Liver (tissue), 10 donors: ENCODE measurements at places on chromosomes 7 and 10. TPM values are rescaled to one million over a fixed set of nuclear protein-coding genes. Genes with fewer than 3 reads are reported as not detected.

DNA sequence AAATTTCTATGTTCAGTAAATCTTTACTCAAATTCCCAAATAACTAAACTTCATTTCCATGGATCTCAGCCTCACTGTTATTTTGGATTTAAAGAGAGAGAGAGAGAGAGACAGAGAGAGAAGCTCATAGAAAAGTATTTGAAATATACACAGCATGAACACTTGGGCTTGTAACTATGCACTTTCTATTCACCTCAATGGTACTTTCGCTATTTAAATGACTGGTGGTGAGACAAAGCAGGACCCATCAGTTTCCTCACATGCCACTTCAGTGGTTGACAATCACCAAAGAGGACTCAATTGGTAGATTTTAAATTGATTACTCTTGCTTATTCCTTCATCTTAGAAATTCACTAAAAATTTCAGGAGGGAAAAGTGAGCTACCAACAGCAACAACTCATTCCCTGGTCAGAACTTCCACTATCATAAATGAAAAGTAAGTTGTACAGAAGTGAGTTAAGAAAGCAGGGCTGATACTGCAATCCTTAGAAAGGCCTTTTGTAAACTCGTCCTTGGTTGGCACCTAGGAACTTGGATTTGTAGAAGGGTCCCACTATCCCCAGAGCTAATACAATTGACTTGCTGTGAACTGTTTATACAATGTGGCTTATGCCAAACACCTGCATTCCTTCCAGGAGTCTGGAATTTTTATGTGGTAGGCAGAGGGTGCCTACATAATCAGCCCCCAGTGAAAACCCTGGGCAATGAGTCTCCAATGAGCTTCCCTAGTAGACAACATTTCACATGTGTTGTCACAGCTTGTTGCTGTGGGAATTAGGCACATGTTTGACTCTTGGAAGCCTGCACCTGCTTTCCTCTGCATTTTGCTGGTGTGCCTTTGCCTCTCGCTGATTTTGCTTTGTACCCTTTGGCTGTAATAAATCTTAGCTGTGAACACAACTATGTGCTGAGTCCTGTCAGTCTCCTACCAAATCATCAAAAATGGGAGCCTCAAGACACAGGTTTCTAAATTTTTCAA lies 10.8 kb downstream of the ERLIN1 start:
- H3K27me3 ChIP-seq: no peaks in the 10 kb centered on the region
- H3K4me3 ChIP-seq: no peak overlapping the region
- no peak for DNase-seq
- H3K36me3 ChIP-seq: peaks cover 40% of the 10 kb centered on the region
- H3K27ac ChIP-seq: no peak overlapping the region
- H3K4me1 ChIP-seq: peaks cover 4% of the 10 kb centered on the region

GRCh38 chr10:127040756-127041155 lies 135.5 kb downstream of the DOCK1 start:
- no peak overlapping the region for H3K27ac ChIP-seq
- no peak for DNase-seq
- H3K36me3 ChIP-seq: peaks cover 54% of the 10 kb centered on the region
- H3K4me3 ChIP-seq: no peak overlapping the region

DNA sequence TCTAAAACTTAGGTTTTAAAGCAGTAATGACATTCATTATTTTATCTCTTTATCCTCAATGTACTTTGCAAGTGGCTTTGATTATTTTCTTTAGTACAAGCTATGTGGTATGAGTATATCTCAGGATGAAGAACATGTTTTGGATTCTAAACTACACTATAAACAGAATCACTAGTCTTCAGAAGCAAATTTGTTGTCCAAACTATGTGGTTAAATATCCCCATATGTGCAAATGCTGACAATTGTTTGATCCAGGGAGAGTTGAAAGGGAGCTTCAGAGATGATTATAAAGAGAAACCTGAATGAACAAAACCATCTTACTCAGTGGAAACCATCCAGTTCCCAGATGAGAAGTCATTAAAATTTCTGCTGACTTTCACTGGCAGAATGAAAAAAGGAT lies 179.3 kb downstream of the MDFIC start:
- H3K27me3 ChIP-seq: no peaks in the 10 kb centered on the region
- no peak for DNase-seq
- no peak overlapping the region for H3K27ac ChIP-seq
- no peaks in the 10 kb centered on the region for H3K36me3 ChIP-seq

- no peak for DNase-seq
- no peaks in the 10 kb centered on the region for H3K36me3 ChIP-seq
- peaks cover 4% of the 10 kb centered on the region for H3K4me1 ChIP-seq
- no peaks in the 10 kb centered on the region for H3K27me3 ChIP-seq
These were observed 52.4 kb upstream of the ADRB1 start for GRCh38 chr10:113991091-113991860.

DNA sequence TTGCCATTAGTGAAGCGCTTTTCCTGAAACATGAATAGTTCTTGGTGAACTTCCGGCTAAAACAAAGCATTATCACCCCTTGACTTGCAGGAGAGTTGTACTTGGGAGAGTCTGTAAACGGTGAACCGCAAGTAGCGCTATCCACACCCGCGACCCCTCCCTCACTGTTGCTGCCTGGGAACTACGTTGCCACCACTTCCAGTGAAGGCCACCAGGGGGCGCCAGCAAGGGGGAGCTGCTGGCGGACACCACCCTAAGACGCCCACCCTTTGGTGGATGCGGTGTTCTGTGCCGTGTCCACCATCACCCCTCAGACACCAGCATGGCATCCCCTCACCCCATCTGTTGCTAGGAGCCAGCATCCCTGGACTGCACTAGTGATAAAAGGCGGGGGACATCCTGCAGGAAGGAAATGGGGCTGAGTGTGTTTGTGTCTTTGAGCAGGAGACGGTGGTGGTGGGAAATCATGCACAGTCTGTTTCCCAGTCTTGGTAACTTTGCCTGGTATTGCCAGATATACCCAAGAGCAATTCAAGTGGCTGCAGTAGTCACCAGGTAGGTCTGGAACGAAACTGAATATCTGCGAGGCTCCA lies 298.2 kb downstream of the FRMD4A start:
- no peaks in the 10 kb centered on the region for H3K4me1 ChIP-seq
- H3K27me3 ChIP-seq: no peaks in the 10 kb centered on the region
- H3K4me3 ChIP-seq: no peak overlapping the region

DNA sequence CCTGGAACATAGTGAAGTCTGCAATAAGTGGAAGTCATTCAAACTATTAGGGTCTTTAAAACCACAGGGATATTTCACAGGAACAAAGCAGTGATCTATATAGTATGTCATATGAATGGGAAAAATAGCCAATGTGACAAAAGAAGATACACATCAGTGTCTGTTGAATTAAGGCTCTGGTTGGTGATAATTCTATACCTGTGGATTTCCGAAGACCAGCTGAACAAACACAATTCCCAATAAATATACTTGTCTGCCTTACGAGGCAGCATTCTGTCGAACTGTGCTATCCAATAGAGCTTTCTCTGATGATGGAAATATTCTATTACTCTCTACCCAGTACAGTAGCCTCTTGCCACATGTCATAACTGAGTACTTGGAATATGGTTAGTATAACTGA lies 55.9 kb upstream of the CAV2 start:
- no peak overlapping the region for H3K27ac ChIP-seq
- no peaks in the 10 kb centered on the region for H3K4me1 ChIP-seq
- DNase-seq: no peak
- no peak overlapping the region for H3K4me3 ChIP-seq
- no peaks in the 10 kb centered on the region for H3K36me3 ChIP-seq

DNA sequence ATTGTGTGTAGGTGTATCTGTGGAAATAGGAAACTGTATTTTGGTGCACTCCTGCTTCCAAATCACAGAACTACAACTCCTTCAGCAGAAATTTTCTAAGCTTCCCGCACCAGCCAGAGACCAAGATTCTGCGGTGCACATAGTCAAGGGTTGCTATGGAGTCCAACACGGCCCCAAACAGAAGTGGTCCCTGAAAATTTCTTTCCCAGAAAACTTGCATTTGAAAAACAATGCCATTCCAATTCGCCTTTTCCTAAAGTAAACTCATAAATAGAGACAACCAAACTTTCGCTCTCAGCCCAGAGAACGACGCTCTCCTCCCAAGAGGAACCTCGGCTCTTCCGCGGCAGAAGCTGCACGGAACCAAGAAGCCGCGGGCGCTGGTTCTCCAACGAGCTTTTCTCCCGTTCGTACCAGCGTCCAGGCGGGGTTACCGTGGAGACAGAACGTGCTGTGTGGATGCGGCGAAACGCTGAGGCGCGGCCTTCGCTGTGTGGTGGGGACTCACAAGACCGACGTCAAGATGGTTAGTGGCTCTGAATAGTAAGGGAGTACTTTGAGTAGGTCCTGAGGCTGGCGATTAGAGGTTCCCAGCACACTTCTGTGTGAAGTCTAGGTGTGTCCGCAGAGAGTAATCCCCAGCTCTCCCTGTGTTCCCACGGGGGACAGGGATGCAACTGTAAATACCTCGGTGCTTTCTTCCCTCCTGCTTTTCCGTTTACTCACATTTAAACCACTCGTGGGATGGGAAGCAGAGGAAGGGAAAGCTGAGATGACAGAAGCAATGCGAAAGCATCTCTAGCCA lies 24.0 kb upstream of the ZC3HAV1 start:
- H3K36me3 ChIP-seq: no peaks in the 10 kb centered on the region
- peak overlapping the region; percentile 55 for H3K4me3 ChIP-seq
- peaks cover 3% of the 10 kb centered on the region for H3K4me1 ChIP-seq
- DNase-seq: peak; percentile 92

DNA sequence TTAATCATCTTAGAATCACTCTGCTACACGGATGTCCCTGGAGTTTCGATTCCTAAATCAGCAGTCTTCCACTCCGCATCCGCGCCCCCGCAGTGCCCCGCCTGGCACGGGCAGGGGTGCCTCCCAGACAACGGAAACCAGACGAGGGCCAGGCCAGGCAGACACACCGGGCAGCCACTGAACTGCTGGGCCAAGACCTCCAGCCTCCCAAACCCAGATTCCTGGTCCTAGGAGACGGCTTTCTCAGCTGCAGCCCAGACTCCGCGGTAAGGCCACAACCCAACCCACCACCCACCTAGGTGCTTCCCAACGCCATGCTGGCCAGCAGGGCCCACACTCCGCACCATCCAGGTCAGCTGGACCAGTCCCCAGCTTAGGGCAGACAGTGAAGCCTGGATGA lies 33.2 kb downstream of the MAD1L1 start:
- peak; percentile 20 for DNase-seq
- H3K4me3 ChIP-seq: no peak overlapping the region
- H3K27ac ChIP-seq: no peak overlapping the region
- peaks cover 10% of the 10 kb centered on the region for H3K36me3 ChIP-seq
- H3K4me1 ChIP-seq: no peaks in the 10 kb centered on the region

DNA sequence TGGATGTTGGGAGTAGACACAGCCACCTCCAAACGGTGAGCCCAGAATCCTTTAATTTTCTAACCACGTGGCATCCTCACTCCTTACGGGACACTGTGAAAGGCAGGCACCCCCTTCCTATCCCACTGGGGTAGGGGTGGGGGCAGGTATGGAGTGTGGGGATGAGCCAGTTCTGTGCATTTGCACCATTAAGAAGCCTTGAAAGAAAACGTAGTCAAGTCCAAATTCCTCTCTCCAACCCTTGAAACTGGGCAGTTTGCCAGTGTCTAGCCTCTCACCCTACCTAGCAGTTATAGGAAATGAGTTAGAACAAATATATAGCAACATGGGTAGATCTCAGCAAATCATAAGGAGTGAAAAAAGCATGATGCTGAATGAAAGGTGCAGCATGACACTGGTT lies 92.4 kb upstream of the LEP start:
- no peak overlapping the region for H3K4me3 ChIP-seq
- no peaks in the 10 kb centered on the region for H3K36me3 ChIP-seq
- no peaks in the 10 kb centered on the region for H3K4me1 ChIP-seq
- no peak overlapping the region for H3K27ac ChIP-seq
- H3K27me3 ChIP-seq: peaks cover 2% of the 10 kb centered on the region
- DNase-seq: no peak

DNA sequence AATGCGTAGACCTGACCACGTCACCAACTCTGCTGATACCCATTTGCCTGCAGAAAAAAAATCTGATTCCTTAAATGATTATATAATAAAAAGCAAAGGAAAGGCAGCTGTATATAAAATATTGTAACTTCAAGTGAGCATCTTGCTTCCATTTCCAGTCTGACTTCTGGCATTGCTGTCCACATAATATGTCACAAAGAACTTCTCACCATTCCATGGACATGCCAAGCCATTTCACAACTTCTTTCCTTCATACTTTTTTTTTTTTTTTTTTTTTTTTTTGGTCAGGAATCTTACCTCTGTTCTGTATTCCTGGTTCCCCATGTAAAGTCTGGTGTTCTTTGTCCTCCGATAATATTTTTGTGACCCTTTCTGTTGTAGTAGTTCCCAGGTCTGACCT lies 165.5 kb downstream of the SND1 start:
- no peak overlapping the region for H3K27ac ChIP-seq
- peaks cover 1% of the 10 kb centered on the region for H3K4me1 ChIP-seq
- no peak overlapping the region for H3K4me3 ChIP-seq
- no peaks in the 10 kb centered on the region for H3K27me3 ChIP-seq

DNA sequence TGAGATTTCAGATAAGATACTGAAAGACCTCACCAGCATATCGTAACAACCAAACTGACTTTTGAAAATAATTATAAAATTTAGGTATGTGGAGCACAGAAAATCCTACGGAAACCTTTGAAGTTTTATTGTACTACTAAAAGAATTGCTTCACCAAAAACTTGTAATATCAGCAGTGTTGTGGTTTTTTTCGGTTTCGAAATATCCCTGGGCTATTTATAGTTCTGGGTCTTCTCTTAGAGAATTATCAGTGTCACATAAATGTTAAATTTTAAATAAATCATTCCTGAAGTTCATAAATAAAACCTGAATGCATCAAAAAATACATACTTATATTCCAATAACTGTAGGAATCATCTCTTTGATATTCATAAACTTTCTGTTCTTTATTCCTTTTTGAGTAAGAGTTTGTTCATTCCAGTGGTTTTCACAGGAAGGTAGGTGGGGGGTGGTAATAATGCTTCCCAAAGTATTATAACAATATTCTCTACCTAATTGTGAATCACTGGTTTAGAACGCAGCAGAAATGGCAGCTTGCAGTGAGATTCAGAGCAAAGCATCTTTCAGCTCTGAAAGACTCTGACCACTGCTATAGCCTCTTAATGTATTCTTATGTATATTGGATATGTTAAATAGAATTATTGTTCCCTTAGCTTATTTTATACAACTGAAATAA lies 60.2 kb downstream of the ZNF277 start:
- H3K4me1 ChIP-seq: peaks cover 5% of the 10 kb centered on the region
- H3K36me3 ChIP-seq: no peaks in the 10 kb centered on the region
- H3K27me3 ChIP-seq: no peaks in the 10 kb centered on the region
- DNase-seq: no peak
- H3K27ac ChIP-seq: no peak overlapping the region

DNA sequence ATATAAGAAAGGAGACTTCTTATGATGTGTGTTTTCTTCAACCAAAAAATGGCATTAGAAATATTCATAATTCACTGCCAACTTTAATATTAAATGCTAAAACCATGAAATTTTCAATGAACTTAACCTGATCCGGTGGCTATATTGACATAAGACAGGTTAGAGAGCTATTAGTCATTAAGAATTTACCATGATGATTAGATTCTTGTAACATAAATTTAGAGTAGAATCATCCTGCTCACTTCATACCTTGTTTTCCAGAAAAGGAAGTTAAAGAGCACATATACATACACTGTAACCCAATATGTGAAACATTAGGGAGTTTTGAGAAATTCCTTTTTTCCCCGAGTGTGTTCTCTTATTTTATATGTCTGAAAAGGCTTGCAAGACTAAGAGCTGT lies 430.3 kb upstream of the SEMA3A start:
- H3K36me3 ChIP-seq: no peaks in the 10 kb centered on the region
- H3K27ac ChIP-seq: no peak overlapping the region
- no peaks in the 10 kb centered on the region for H3K4me1 ChIP-seq
- DNase-seq: no peak
- H3K4me3 ChIP-seq: no peak overlapping the region
- no peaks in the 10 kb centered on the region for H3K27me3 ChIP-seq

The SDK1 gene
- 0.47 TPM for total RNA-seq

The UBE2D1 gene
- total RNA-seq: 6.7 TPM

The SLC29A4 gene
- 2.8 TPM for total RNA-seq

The FAS gene
- 2.2 TPM for total RNA-seq

The HOXA3 gene
- 0.17 TPM for total RNA-seq

The AKR1C8 gene
- 28.5 TPM for total RNA-seq
